ENCODE measurements at places on chromosomes 1 and 21.

- DNase-seq: no peak
Observed at GRCh38 chr1:171446386-171446785, 38.9 kb upstream of the PRRC2C start.

- no peak for DNase-seq
Observed at GRCh38 chr1:113219377-113219776, 146.4 kb downstream of the LRIG2 start.

- no peak for DNase-seq
Observed at GRCh38 chr1:163656095-163656759, 334.5 kb downstream of the NUF2 start.

DNA sequence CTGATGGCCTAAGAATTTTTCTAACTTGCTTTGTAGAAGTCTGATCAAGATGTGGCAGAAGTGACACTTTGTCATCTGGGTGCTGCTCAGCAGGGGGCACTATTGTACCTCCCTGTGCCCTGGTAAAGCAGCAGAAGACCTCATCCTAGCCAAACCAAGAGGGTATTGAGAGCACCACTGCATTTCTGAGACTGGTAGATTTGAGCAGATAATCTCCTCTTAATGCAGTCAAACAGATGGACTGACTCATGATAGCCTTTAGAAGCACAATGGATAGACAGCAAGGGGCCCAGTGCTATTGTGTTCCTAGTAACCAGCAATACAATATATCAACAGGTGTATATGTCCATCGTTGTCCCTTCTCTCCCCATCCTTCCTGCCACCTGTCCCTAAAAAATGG is 5.7 kb downstream of the TPM3 start:
- DNase-seq: peak; percentile 75

- no peak for DNase-seq
Observed at GRCh38 chr1:90850181-90850897, 133.2 kb upstream of the BARHL2 start.

- no peak for DNase-seq
Observed at GRCh38 chr1:53577761-53578100, 118.5 kb downstream of the DMRTB1 start.

DNA sequence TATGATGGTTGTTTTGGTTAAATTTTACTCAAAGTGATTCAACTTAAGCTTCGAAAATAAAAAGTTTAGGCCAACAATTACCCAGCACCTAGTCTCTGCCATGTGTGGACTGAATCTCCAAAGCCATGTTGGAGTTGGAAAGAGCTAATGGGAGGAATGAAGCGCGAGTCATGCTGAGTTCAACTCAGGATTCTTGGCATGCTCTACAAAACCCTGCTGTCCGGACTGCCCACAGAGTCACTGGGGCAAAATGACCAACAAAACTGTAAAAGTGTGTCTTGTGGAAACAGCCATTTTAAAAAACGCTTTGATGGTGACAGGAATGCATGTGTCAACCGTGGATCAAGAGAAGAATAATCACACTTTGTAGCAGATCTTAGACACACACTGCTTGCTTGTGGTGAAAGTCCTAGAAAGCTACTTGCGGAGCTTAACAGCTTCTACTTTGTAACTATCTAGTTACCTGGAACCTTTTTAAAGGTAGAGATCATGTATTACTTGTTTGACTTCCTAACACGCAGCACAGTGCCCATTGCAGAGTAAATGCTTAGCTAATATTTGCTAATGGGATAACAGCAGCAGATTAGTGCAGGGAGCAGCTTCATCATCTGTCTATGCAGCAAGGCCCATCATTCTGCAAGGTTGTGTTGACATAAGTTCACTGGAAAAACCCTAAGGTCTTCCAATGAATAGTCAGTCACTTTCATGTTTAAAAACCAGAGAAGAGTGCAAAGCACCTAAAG is 7.0 kb upstream of the GBP6 start:
- DNase-seq: no peak

DNA sequence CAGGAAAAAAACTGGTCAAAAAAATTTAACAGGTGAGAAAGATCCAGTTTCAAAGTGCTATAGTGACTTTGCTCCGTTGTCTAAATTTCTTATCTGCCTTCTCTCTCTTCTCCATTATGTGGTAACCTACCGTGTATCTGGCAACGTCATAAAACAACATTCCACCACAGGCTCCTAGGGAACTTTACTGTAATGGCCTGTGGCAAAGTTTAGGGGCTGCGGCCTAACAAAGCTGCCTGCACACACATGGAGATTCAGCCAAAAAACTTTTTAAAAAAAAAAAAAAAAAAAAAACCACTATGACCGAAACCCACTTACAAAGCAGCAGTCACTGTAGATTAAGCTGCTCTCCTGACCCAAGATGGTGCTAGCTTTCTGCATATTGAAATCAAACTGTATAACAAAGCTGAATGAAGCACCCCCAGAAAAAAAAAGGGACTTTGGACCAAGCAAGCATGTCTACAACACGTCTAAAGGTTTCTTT is 202.6 kb downstream of the SLC45A1 start:
- no peak for DNase-seq

DNA sequence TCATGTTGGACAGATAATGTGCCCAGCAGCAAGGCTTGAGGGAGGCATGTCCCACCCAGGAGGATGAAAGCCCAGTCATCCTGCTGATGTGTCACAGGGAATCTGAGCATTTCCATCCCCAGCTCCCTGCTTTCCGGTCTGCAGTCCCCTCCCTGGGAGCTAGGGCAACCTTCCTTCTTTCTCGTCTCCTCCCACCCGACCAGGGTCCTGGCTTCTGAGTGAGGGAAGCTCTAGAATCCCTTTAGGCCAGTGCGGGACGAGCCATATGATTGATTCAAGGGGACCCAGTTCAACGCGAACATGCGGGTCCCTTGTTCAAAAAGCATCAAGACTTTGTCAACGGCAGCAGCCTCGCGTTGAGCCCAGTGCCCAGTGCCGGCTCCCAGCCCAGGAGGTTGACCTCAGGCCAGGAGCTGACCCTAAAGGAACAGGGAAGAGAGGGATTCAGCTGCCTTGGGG is 96.7 kb upstream of the TMPRSS2 start:
- DNase-seq: no peak

DNA sequence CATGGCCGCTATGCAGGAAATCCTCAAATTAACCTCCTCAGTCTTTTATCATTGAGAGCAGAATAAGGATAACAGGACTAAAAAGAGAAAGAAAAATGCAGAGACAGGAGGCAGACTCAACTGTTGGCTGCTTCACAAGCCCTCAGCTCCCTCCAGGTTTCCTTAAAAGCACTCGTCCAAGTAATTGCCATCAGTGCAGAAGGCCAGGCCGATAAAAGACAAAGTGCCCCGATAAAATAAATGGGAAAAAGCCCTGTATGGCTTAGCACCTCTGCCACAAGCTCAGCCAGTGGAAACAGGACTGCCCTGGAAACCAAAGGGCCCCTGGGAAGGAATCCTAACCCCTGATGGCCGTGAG is 8.1 kb downstream of the S100A6 start:
- no peak for DNase-seq

DNA sequence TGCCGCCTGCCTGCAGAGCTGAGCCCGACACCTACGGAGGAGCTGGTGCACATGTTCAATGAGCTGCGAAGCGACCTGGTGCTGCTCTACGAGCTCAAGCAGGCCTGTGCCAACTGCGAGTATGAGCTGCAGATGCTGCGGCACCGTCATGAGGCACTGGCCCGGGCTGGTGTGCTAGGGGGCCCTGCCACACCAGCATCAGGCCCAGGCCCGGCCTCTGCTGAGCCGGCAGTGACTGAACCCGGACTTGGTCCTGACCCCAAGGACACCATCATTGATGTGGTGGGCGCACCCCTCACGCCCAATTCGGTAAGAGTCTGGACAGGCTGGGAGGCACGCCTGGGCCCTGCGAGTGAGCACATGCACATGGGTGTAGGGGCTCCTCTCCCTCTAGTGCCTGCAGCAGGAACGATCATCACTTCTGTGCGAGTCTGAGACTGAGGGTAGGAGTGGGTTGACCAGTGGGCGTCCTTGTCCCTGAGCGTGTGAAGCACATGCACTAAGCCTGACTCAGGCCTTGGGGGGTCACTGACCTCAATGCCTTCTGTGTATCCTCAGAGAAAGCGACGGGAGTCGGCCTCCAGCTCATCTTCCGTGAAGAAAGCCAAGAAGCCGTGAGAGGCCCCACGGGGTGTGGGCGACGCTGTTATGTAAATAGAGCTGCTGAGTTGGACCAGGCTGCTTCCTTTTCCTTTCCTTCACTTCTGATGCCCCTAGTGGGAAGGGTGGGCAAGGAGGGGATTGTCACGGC is 6.9 kb downstream of the DMAP1 start:
- DNase-seq: no peak

GRCh38 chr1:20120796-20121195 is 1.5 kb upstream of the PLA2G2D start:
- no peak for DNase-seq

- peak; percentile 87 for DNase-seq
Observed at GRCh38 chr1:21293537-21294265, 3.4 kb upstream of the ECE1 start.

DNA sequence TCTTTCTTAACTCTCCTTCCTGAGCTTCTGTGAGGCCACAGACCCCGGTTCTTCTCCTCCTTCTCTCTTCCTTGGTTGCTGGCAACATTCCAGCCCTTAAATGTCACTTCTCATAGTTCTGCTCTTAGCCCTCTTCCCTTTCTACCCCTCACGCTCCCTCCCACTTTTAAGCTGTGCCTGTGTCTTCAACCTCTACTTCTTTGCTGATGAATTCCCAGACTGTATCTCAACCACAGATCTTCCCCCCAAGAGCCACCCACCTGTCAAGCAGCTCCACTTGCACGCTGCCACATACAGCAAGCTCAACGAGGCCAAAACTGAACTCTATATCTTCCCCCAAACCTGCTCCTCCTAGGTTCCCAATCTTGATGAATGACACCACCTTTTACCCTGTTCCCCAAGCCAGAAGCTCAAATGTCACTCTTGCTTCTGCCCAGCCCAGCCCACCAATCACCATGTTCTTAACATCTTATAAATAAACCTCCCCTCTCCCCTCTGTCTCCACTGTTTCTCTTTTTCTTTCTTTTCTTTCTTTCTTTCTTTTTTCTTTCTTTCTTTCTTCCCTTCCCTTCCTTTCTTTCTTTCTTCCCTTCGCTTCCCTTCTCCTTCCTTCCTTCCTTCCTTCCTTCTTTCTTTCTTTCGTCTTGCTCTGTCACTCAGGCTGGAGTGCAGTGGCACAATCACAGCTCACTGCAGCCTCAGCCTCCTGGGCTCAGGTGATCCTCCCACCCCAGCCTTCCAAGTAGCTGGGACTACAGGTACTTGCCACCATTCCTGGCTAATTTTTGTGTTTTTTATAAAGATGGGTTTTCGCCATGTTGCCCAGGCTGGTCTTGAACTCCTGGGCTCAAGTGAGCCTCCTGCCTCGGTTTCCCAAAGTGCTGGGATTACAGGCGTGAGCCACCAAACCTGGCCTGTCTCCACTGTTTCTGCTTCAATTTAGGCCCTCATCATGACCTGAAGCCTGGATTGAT is 19.8 kb upstream of the PTP4A2 start:
- DNase-seq: peak; percentile 64

GRCh38 chr1:25473653-25474225 is 43.0 kb downstream of the MACO1 start:
- no peak for DNase-seq

DNA sequence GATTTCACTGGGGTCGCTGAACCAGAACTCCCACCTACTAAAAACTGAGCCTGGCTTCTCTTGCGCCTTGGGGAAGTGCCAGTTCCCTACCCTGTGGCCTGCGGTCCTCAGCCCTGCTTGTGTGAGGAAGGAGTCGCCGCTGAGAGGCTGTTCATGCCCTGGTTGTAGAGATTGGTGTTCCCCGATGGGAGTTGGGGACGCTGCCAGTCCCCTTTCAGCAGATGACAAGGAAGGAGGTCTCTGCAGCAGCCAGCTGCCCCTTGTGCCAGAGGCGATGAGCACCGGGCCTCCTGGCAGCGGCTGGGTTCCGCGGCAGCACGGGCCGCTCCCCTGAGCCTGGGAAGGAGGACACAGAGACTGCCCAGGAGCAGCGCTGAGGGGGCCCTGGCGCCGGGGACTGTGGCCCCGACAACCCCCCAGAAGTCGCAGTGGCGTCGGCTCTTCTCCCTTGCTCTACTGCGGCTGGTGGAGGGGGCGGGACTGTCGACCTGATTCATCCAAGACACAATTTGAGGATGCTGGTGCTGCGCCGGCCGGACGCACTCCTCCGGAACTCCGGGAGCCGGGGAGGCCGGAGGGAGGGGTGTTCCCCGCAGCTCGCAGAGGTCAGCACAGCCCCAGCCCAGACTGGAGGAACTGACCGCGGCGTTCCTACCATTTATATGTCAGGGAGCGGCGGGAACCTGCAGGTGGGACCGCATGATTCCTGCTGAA is 12.0 kb upstream of the ADORA3 start:
- peak; percentile 61 for DNase-seq

DNA sequence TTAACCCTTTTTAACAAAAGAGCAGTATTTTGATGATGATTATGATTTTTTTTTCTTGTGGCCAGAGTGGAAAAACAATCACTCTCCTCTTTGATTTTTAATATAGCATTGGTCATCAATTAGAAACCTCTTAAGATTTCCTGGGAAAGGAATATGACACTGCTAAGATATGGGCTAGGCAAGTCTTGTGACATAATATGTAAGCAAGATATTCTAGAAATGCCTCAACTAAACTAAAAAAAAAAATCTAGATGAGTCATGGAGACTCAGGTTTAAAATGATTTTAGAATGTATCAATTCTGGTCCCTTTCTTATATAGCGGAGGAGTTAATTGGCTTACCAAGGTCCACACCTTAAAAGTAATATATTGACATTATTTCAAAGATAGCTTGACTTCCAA is 60.3 kb upstream of the JUN start:
- DNase-seq: no peak

- no peak for DNase-seq
Observed at GRCh38 chr1:234573711-234574299, 36.2 kb downstream of the IRF2BP2 start.

DNA sequence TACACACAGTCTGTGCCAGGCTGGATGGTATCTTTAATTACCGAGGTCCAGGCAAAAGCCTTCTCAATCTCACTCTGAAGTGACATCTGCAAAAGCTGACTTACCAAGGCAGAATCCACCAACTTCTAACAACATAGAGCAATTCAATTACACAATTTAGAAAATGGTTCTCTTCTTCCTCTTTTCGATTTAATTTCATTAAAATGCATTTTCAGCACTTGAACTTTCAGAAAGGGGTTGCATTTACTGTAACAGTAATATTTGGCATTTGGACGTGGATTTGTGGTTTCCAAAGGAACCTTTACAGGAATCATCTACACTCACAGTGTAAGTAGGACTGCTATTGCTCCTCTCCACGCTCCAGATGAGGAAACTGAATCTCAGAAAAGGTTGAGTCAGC is 53.3 kb downstream of the ERO1B start:
- DNase-seq: no peak

DNA sequence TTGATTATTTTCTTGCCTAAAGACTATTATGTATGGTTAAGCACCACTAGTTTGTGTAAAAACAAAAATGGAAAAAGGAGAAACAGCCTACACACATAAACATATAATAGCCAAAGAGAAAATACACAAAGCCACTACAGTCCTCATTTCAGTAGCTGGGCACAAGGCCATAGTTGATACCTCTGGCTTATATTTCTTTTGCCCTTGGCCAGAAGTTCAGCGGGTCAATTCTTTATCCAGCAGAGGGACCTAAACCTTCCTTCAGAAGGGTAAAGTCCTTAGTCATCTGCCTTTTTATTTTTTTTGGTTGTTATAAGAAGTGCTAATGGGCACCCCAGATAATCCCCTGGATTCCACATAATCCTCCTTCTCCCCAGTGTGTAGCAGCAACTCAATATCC is 134.1 kb downstream of the PIGK start:
- no peak for DNase-seq

- no peak for DNase-seq
Observed at GRCh38 chr1:202605515-202605914, 104.7 kb downstream of the SYT2 start.

- no peak for DNase-seq
Observed at GRCh38 chr1:230291731-230292620, 134.2 kb downstream of the PGBD5 start.

- no peak for DNase-seq
Observed at GRCh38 chr1:62439652-62440371, 3.0 kb downstream of the USP1 start.
